Activated naive CD4-positive, alpha-beta T cell treated with anti-CD3 and anti-CD28 coated beads for 36 hours (primary cell): ENCODE measurements at places on chromosomes 3 and 15. TPM values are rescaled to one million over a fixed set of nuclear protein-coding genes. Genes with fewer than 3 reads are reported as not detected.

GRCh38 chr3:107392549-107393165, 15.4 kb downstream of the CCDC54 start:
- no peaks in the 10 kb centered on the region for H3K36me3 ChIP-seq
- no peaks in the 10 kb centered on the region for H3K4me1 ChIP-seq
- H3K4me3 ChIP-seq, result no peak overlapping the region
- DNase-seq, result no peak

DNA sequence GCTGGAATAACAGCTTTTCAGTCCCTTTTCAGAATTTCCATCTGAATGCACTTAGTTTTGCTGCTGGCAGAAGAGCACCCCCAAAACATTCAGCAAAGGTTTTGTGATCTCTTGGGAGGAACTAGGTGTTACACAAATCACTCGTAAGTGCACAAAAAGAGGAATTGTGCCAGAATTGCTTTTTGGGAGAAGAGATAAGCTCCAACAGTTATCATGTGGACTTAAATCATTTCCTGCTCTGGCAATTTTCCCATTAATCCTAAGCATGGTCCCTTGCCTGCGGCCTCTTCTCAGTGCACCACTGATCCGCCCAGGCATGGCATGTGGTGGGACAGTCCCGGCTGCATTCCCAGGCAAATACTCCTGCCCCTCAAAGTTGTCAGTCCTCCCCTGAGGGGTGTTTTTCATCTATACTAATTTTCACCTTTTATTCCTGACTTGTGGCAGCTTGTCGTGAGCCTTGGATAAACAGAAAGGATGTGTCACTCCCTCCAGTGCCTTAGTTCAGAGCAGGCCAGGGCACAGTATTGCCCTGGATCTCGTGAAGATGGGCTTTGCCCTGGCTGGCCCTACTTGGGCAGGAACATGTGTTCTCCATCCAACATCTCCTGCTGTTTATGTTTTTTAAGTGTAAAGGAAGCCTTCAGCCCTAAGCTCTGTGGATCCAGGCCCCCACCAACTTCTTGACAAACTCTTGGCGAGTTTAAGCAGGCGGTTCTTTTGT, 44.6 kb upstream of the VILL start:
- H3K4me3 ChIP-seq, result no peak overlapping the region
- no peaks in the 10 kb centered on the region for H3K4me1 ChIP-seq
- no peaks in the 10 kb centered on the region for H3K27me3 ChIP-seq
- DNase-seq, result no peak

- H3K36me3 ChIP-seq, result no peaks in the 10 kb centered on the region
- H3K4me3 ChIP-seq, result no peak overlapping the region
- no peak for DNase-seq
- no peak overlapping the region for H3K27ac ChIP-seq
- no peaks in the 10 kb centered on the region for H3K27me3 ChIP-seq
Observed at GRCh38 chr3:30225021-30225420, 381.4 kb upstream of the TGFBR2 start.

DNA sequence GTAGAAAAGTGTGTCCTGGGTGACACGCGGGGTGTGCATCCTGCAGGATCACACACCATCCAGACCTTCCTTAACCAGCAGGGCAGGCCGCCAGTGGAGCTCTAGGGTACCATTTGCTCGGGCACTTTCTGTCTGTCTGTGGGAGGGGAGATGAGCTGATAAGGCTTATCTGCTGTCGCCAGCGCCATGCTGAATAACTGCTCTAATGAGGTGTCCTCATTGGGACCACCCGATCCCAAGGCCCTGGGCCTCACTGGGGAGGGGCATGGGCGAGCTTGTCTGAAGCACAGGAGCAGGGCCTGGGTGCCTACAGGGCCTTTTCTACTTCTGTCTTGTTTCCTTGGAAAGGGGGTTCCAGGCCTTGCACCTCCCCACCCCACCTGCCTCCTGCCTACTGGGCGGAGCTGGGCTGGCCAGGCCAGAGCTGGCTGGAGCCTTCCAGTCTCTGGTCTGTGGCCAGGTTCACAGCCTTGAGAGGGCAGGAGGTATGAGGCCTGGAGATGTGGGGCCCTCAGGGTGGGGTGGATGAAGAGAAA, 2.5 kb upstream of the GATA2 start:
- H3K27ac ChIP-seq, result no peak overlapping the region
- peaks cover 57% of the 10 kb centered on the region for H3K27me3 ChIP-seq
- DNase-seq, result no peak
- H3K36me3 ChIP-seq, result no peaks in the 10 kb centered on the region
- H3K4me3 ChIP-seq, result no peak overlapping the region

- no peak overlapping the region for H3K27ac ChIP-seq
- peaks cover 27% of the 10 kb centered on the region for H3K4me1 ChIP-seq
- H3K4me3 ChIP-seq, result no peak overlapping the region
- peaks cover 34% of the 10 kb centered on the region for H3K36me3 ChIP-seq
- no peak for DNase-seq
- no peaks in the 10 kb centered on the region for H3K27me3 ChIP-seq
Observed at GRCh38 chr3:111989061-111989678, 9.6 kb upstream of the TAGLN3 start.

- H3K4me1 ChIP-seq, result peaks cover 23% of the 10 kb centered on the region
- no peaks in the 10 kb centered on the region for H3K36me3 ChIP-seq
- DNase-seq, result peak; percentile 62
Observed at GRCh38 chr3:184155644-184156521, 706 bp downstream of the DVL3 start.

GRCh38 chr3:28386049-28386448, 37.4 kb upstream of the AZI2 start:
- H3K27me3 ChIP-seq, result no peaks in the 10 kb centered on the region
- no peaks in the 10 kb centered on the region for H3K4me1 ChIP-seq
- DNase-seq, result no peak
- peaks cover 8% of the 10 kb centered on the region for H3K36me3 ChIP-seq
- no peak overlapping the region for H3K4me3 ChIP-seq

- DNase-seq, result no peak
- no peak overlapping the region for H3K27ac ChIP-seq
- no peaks in the 10 kb centered on the region for H3K27me3 ChIP-seq
- H3K4me3 ChIP-seq, result no peak overlapping the region
Observed at GRCh38 chr3:102068327-102068726, 219.0 kb downstream of the NFKBIZ start.

- no peak overlapping the region for H3K27ac ChIP-seq
- H3K27me3 ChIP-seq, result no peaks in the 10 kb centered on the region
- no peak for DNase-seq
- no peak overlapping the region for H3K4me3 ChIP-seq
- H3K4me1 ChIP-seq, result no peaks in the 10 kb centered on the region
- no peaks in the 10 kb centered on the region for H3K36me3 ChIP-seq
Observed at GRCh38 chr15:57503911-57504598, 87.6 kb upstream of the MYZAP start.

DNA sequence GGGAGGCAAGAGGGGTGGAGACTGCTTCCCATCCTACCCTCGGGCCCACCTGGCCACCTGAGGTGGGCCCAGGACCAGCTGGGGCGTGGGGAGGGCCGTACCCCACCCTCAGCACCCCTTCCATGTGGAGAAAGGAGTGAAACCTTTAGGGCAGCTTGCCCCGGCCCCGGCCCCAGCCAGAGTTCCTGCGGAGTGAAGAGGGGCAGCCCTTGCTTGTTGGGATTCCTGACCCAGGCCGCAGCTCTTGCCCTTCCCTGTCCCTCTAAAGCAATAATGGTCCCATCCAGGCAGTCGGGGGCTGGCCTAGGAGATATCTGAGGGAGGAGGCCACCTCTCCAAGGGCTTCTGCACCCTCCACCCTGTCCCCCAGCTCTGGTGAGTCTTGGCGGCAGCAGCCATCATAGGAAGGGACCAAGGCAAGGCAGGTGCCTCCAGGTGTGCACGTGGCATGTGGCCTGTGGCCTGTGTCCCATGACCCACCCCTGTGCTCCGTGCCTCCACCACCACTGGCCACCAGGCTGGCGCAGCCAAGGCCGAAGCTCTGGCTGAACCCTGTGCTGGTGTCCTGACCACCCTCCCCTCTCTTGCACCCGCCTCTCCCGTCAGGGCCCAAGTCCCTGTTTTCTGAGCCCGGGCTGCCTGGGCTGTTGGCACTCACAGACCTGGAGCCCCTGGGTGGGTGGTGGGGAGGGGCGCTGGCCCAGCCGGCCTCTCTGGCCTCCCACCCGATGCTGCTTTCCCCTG, 2.2 kb upstream of the FES start:
- peak overlapping the region; percentile 69 for H3K27ac ChIP-seq
- H3K36me3 ChIP-seq, result peaks cover 40% of the 10 kb centered on the region
- peaks cover 3% of the 10 kb centered on the region for H3K27me3 ChIP-seq
- no peak overlapping the region for H3K4me3 ChIP-seq
- peak; percentile 35 for DNase-seq

DNA sequence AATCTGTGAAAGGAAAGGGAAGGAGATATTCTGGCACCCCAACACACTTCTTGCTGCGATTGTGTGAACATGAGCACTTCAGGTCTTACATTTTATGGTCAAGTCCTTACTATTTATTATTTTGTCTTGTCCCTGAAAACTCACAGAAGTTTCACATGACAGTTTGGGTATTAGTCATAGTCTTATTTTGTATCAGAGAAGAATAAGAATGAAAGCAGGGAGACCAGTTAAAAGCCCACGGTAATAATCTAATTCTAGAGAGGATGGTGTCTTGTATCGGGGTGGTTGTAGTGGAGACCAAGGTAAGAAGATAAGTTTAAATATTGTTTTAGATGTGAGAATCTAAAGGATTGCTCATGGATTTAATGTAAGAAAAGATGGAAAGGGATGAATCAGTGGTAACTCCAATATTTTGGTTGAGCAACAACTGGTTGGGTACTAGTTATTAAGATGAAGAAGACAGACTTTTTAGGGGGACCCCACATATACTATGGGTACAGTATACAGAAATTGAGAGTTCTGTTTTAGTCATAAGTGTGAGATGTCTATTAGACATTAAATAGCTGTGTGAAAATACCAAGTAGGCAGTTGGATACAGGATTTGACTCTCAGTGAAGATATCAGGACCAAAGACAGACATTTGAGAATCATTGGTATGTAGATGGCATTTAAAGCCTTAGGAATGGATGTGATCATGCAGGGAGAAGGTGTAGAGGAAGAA, 227.6 kb downstream of the MFSD1 start:
- no peaks in the 10 kb centered on the region for H3K27me3 ChIP-seq
- H3K4me1 ChIP-seq, result no peaks in the 10 kb centered on the region
- H3K36me3 ChIP-seq, result no peaks in the 10 kb centered on the region
- H3K4me3 ChIP-seq, result no peak overlapping the region
- H3K27ac ChIP-seq, result no peak overlapping the region

GRCh38 chr15:66955871-66956585, 109.4 kb upstream of the SMAD3 start:
- no peak overlapping the region for H3K27ac ChIP-seq
- H3K36me3 ChIP-seq, result no peaks in the 10 kb centered on the region
- H3K27me3 ChIP-seq, result no peaks in the 10 kb centered on the region
- no peak overlapping the region for H3K4me3 ChIP-seq

SAMD7 gene
- not detected for total RNA-seq

DNA sequence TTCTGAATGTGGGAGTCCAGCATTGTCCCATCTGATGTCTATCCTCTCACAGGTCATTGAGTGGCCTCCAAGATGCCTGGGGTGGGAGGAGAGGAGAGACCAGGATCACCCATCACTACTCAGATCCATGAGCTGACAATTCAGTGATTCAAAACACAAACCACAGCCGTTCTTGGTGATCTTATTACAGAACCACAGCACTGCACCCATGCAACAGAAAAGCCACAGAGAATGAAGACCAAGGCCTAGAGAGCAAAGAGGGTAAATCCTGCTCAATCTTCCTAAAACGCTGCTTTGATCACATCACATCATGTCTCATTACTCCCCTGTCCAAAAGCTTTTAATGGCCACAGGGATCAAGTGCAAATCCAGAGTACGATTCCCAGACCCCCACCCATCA, 23.5 kb downstream of the ANP32A start:
- H3K27ac ChIP-seq, result peak overlapping the region; percentile 7
- H3K4me3 ChIP-seq, result no peak overlapping the region
- peaks cover 12% of the 10 kb centered on the region for H3K36me3 ChIP-seq
- no peaks in the 10 kb centered on the region for H3K27me3 ChIP-seq

SNX33 gene
- total RNA-seq, result 1.1 TPM

DNA sequence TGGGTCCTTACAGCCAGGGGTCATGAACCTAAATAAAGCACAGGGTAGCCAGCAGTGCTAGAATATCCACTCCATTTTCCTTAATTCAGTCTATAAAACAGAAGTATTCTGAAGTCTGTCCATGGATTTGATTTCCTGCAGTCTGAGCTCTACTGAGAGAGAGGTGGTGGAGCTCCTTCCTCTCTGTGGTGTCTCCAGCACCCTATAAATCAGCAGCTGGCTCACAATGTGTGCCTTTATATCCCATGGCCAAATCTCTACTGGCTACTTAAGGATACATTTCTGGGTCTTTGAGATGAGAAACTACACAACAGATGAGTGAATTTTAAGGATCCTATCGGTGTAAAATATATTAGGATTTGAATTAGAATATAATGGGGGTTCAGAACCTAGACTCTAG, 339.9 kb upstream of the RBMS3 start:
- no peak overlapping the region for H3K4me3 ChIP-seq
- H3K27me3 ChIP-seq, result no peaks in the 10 kb centered on the region
- DNase-seq, result no peak
- no peak overlapping the region for H3K27ac ChIP-seq
- H3K36me3 ChIP-seq, result no peaks in the 10 kb centered on the region
- peaks cover 4% of the 10 kb centered on the region for H3K4me1 ChIP-seq
